ENCODE measurements at places on chromosomes 6 and 20. TPM values are rescaled to one million over a fixed set of nuclear protein-coding genes. Genes with fewer than 3 reads are reported as not detected.

Gene OR2B6
- total RNA-seq: not detected

Gene CRISP3
- total RNA-seq: 0.20 TPM

Gene RCAN2
- 14.6 TPM for total RNA-seq

Gene EFHC1
- total RNA-seq: 68.1 TPM

Gene TUBB2B
- 1.5 TPM for total RNA-seq

Gene CDH22
- total RNA-seq: not detected

Gene PDYN
- total RNA-seq: not detected

Gene PGC
- 3,855 TPM for total RNA-seq

Gene PACRG
- total RNA-seq: 3.1 TPM

- DNase-seq: no peak
Measured at GRCh38 chr6:101747160-101747559, 353.7 kb downstream of the GRIK2 start.

DNA sequence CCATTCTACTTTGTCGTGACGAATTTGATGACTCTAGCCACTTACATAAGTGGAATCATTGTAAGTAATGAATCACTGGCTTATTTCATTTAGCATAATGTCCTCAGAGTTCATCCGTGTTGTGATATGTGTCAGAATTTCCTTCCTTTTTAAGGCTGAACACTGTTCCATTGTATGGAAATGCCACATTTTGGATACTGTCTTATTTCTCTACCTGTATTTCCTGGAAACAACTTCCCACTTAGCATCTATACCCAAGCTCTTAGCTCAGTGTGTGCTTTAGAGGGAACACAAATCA is 28.8 kb upstream of the GGTLC1 start:
- DNase-seq: no peak

GRCh38 chr6:83872386-83873118 is 13.1 kb downstream of the CYB5R4 start:
- no peak for DNase-seq

DNA sequence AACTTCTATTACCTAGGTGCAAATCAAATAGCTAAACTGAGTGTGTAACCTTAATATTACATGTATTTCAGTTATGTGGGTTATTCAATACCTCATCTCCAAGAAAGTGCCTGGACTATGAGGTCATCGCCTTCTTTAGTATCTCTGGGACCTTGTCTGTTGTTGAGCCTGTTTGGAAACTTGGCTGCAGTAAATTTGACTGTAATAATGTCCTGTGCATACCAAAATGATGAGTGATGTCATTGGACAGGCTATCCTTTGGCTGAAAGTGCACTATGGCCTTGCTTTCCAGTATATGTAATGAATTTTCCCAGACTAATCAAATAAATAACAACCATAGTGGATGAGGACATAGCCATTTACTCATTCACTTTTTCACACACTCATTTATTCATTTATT is 455.1 kb downstream of the ADGRB3 start:
- no peak for DNase-seq

DNA sequence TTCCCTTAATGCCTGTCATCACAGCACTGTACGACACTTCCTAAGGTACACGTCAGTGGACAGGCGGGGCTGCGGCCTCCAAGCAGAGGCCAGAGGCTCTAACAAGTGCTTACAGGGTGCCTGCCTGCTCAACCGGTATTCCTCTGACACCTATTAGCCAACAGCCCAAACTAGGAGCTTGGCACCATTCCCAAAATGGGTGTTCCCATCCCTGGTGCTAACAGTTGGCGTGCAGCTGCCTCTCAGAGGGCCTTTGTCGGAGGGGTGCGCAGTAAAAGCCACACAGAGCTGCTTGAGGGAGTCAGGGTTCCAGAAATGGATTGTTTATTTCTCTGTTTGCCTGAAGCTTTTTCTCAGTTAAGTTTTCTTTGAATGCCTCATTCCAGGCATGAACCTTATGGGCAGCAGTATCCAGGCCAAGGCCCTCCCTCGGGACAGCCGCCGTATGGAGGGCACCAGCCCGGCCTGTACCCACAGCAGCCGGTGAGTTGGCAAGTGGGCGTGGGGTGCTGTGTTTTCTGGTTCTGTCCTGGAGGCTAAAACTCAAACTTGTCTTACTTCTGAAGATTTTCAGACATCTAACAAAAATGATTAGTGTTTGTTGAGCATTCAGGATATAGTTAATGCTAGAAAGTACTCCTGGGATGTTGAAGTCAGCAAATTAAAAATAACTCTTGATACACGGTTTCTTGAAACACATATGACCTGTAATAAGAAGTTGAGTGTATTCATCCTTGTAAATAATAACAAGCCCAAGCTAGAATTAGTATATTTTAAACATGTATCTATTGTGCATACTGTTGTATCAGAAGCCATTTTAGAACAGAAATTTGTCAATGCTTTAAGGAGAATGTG is 124.7 kb downstream of the TMEM242 start:
- peak; percentile 95 for DNase-seq

GRCh38 chr20:21609221-21609620 is 95.4 kb upstream of the NKX2-2 start:
- DNase-seq: no peak

DNA sequence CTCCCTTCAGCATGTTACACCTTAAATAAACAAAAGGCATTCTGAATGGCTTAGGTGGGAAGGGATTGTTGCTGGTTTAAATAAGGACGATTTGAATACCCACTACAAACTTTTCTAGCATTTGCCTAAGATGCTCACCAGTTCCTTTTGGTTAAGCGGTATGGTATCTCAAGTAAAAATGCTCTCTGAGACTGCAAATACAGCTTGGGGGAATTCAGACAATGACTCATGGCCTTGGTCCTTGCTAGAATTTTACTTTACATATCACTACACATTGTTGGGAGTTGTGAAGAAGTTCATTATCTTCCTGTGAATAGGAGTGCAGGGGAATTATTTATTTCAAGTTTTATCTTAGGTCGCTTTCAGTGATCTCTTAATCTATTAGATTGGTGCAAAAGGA is 670.7 kb downstream of the UTRN start:
- no peak for DNase-seq

GRCh38 chr20:48041078-48041780 is 255.9 kb upstream of the SULF2 start:
- no peak for DNase-seq

- no peak for DNase-seq
Measured at GRCh38 chr6:44630125-44631028, 242.9 kb downstream of the CDC5L start.

GRCh38 chr6:86128130-86128814 is 485.6 kb upstream of the SYNCRIP start:
- DNase-seq: no peak

DNA sequence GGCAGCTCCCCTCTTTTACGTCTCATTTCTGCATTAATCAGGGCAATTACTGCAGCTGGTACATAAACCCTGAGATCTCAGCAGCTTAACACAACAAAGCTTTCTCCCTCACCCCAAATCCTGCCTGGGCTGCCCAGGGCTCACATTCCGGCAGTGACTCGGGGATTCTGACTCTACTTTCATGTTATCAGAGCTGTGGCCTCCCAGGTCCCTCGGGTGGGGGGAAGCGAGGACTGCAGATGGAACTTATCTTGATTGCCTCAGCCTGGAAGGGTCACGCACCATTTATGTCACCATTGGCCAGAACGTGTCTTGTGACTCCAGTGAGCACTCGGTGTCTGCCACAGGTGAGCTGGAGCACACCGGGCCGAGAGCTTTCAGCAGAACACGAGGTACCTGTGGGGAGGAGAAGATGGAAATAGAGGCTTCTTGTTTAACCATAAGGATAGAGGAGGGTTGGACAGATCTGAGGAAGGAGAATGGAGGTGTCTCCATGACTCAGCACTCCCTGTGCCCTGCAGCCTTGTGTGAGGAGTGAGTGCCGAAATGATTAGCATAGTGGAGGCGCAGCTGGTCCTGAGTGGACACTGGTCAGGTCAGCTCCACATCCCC is 88.5 kb upstream of the EXOC2 start:
- no peak for DNase-seq

- no peak for DNase-seq
Measured at GRCh38 chr6:37799263-37799644, 20.3 kb upstream of the ZFAND3 start.

DNA sequence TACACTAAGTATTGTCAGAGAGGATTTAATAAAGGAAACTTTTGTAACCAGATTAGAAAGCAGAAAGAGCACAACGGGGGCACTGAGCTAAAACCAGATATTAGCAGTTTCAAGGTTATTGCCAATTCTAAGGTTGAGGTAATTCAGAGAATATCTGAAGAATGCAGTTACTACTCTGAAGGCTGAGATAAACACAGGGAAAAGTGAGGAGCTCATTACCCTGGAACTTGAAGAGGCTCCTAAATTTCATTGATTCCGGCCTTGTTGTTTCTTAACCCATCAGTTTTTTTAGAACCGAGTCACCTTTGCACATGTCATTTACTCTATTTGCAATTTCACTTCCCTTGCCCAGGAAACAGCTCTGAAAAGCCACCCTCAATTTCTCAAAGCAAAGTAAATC is 72.4 kb upstream of the BTBD3 start:
- no peak for DNase-seq

DNA sequence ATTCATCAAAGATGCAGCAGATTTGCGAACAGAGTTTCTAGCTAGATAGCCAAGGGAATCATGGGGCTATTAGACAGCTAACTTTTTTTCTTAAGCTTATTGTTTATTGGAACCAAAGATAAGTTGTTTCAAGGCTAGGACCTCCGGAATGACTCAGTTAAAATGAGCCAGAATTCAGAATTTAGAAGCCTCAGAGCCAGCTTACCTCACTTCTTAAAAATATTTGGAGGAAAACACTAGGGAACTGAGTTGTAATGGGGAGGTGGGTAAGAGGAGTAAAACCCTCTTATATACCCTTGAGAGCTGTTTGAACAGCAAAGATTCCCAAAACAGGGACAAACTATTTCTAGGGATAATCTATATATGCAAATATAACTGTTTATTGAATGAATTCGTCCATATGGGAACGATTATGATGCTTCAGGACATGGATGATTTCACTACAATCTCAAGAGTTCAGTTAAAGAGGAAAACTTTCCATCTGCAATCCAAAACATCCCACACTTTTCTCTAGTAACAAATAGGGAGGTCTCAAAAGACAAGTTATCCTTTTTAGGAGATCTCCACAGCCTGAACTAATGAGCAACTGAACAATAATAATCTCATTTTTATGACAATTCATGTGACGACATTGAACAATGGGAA is 12.6 kb upstream of the CARMIL1 start:
- DNase-seq: no peak

GRCh38 chr6:144845186-144845585 is 560.1 kb downstream of the UTRN start:
- no peak for DNase-seq

DNA sequence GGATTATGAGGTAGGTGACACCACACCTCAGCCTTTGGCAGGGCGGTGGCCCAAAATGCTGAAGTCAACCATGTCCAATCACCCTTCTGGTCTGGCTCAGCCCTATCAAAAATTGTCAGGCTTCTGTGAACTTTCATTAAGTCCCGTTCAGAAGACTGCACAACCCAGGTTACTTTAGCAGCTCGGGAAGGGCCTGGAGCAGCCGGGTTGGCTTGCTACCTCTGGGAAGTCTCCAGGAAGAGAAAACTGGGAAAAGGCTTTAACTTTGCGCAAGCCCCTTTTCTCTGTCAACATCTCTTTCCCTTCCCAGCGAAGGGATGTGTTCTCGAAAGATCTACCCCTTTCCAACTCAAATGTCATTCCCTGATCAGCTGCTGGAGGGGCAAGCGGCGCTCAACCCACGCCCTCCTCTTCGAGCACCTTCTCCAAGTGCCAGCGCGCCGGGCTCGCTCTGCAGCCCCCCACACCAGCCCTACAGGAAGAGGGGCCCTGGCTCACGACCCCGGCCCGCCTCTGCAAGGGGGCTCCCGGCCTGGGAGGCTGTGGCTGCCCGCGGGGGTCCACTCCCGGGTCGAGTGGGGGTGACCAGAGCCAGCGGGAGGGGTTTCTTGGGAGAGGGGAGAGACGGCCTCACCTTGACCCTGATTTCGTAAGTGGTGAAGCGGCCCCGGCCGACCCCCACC is 573 bp downstream of the SNX3 start:
- peak; percentile 49 for DNase-seq

DNA sequence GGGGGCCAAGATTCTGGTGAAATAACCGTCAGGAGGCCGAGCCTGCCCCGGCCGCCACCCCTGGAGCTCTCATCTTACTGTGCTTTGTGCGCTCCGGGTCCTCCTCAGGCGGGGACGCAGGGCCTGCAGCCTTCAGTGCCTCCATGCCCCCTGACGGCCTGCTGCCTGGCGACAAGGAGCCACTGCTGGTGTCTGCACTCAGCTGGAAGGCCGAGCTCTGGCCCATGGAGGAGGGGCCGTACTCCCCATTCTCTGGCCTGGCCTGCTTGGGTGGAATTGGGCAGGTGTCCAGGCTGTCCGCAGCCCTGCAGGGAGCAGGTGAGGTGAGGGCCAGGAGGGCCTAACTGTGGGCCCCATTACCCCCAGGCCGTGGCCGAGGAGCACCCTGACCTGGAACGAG is 5.3 kb downstream of the ZNF512B start:
- DNase-seq: no peak

GRCh38 chr6:169252505-169253189 is 999 bp downstream of the THBS2 start:
- DNase-seq: no peak
